Stimulated activated CD4-positive, alpha-beta T cell treated with anti-CD3 and anti-CD28 coated beads, Interleukin-1b, Interleukin-23, amount 100 ng/mL, for 1 hour (primary cell): ENCODE measurements at places on chromosomes 11 and 22.

- DNase-seq: no peak
Measured at GRCh38 chr22:24089951-24090350, 78.8 kb downstream of the CABIN1 start.

DNA sequence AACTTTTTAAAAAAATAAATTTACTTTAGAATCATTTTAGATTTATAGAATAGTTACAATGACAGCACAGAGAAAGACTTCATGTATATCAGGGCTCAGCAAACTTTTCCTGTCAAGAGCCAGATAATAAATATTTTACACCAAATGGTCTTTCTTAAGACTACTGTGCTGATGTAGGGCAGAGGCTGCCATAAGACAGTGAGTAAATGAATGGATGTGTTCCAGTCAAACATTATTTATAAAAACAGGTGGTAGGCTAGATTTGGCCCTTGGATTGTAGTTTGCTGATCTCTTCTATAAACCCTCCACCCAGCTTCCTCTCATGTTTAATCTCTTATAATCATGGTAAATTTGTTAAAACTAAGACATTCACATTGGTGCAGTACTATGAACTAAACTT, 33.0 kb downstream of the CECR2 start:
- DNase-seq: no peak

- no peak for DNase-seq
Measured at GRCh38 chr11:57248780-57249383, 11.8 kb upstream of the APLNR start.

DNA sequence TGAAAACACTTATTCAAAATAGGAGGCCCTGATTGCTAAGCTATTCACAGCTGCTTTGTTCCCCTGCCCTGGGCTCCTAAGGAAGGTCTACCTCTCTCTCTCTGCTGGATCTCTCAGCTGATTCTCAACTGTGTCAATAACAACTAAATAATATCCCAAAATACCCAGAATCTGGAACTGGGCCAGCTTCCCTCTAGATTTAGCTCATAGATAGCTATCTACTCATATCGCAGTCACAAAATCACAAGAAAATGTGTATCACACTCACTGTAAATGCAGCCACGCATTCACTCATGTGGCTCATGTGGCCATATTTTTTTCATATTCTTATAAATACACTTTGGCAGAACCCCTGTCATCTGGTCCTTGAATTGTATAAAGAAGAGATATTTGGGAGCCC, 555.1 kb downstream of the OPCML start:
- no peak for DNase-seq

DNA sequence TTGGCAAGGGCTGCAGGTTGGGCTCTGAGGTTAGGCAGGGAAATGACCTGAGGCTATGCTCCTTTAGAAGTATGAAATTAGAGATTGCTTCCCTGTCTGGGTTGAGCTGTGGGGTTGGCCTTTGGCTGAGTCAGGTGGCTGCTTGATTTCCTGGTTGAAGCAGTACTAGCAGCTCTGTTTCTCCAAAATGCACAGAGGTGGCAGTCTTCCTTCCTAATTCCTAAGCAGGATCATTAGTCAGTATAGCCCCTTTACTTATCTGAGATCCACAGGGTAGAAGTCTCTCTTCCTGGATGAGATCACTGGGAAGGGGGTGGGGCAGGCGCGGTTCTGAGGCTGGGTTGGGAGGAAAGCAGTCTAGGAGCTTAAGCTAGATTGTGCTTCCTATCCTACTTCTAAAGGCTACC, 1917.5 kb downstream of the LRRC4C start:
- no peak for DNase-seq

- no peak for DNase-seq
Measured at GRCh38 chr11:34480314-34480713, 33.3 kb downstream of the ELF5 start.

- DNase-seq: no peak
Measured at GRCh38 chr11:57798905-57799559, 37.4 kb downstream of the CTNND1 start.

GRCh38 chr22:45602004-45602733, 69.5 kb upstream of the ATXN10 start:
- DNase-seq: no peak

GRCh38 chr11:60378354-60378753, at the start of gene MS4A7:
Gene MS4A7, plus strand, starts transcription at chr11:60378532. Its CDS starts 4,610 bp downstream, at chr11:60383142.
- no peak for DNase-seq

DNA sequence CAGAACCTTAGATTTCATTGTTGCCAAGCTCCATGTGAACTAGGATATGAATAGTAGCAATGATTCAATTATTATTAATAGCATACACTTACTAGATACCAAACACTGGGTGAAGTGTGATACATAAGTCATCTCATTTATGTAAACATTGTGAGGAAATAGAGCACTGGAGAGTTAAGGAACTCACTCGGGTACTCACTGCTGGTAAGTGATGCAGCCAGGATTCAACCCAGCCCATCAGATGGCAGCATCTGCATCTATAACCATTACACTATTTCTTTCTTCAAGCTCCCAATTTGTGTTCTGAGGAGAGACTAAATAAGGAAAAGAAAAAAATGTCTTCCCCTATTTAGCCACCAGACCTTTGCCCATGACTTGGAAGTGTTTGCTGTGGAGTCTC, 10.2 kb upstream of the ALG8 start:
- no peak for DNase-seq

- DNase-seq: no peak
Measured at GRCh38 chr11:27218421-27219038, 144.5 kb downstream of the CCDC34 start.

DNA sequence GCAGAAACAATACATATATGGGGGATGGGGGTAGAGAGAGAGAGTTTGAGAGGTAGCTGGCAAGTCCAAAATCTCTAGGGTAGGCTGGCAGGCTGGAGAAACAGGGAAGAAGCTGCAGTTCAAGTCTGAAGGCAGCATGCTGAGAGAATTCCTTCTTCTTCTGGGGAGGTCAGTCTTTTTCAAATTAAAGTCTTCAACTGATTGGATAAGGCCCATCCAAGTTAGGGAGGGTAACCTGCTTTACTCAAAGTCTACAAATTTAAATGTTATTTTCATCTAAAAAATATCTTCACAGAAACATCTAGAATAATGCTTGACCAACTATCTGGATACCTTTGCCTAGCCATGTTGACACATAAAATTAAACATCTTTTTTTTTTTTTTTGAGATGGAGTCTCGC, 2.9 kb upstream of the TREH start:
- no peak for DNase-seq

- no peak for DNase-seq
Measured at GRCh38 chr11:93784935-93785360, 866 bp downstream of the MED17 start.

GRCh38 chr11:96263238-96263763, 79.7 kb downstream of the MAML2 start:
- DNase-seq: no peak

GRCh38 chr11:45725776-45726492, 60.5 kb upstream of the CHST1 start:
- no peak for DNase-seq

- no peak for DNase-seq
Measured at GRCh38 chr11:123536690-123537437, 106.8 kb downstream of the GRAMD1B start.

DNA sequence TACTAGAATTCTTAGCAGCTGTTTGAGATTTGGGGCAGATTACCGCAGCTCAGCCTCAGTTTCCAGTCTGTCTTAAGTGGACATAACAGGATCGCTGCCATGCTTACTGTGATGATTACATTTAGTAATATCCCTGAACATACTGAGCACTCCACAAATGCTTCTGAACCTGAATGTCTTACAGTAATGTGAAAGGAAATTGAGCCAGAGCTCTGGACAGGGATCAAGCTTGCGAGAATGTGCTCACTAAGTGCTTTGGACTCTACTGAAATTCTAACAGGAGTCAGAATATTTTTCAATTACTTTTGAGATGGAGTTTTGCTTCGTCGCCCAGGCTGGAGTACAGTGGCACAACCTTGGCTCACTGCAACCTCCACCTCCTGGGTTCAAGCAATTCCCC, 118.6 kb upstream of the RASSF10 start:
- DNase-seq: no peak

DNA sequence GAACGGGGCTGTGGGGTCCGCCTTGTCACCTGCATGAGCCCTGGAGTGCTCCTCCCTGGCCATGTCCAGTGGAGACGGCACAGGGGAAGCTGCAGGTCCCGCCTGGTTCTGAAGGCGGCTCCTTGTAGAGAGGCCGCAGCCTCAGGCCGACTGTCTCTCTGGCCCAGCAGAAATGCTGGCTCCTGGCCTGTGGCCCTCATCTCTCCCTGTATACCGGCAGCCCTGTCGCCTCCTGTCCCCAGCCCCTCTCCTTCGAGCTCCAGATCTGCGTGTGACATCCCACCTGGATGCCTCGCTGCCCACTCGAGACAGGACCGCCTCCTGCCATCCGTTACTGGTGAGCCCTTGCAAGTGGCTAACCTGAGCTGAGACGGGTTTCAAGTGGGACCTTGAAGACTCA, 73.6 kb downstream of the PHF21B start:
- no peak for DNase-seq

DNA sequence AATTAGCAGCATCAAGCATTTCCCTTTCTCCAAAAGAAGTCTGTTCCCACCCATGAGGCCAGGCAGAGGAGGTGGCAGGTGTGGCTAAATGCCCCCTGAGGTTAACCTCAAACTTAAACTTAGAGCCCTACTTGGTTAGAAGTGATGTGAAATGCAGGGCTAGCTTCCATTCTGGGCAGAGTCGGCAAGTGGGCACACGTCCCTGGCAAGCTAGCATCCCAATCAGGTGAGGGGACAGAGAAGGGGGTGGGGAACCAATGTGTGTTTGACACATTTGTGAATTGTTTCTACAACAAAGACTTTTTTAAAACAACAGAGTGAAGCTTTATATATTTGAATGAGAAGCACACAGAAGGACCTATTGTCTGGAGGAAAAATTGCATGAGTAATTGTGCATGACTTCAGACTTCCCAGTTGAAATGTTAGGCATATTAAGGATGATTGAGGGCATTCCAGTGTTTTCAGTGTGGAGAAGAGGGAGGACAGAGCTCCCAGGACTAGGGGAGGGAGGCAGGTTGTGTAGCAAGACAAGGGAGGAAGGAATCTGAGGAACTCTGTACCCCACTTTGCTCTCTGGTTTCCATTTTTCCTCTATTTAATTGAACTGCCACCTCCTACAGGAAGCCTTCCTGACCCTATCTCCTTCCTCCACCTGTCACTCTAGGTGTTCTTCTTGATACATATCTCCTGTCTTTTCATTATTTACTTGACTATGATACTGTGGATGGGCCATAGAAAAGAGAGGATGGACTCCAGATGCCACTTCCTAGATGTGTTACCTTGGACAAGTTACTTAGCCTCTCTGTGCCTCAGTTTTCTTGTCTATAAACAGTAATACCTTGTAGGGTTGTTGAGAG, 83.3 kb upstream of the PICALM start:
- DNase-seq: no peak

DNA sequence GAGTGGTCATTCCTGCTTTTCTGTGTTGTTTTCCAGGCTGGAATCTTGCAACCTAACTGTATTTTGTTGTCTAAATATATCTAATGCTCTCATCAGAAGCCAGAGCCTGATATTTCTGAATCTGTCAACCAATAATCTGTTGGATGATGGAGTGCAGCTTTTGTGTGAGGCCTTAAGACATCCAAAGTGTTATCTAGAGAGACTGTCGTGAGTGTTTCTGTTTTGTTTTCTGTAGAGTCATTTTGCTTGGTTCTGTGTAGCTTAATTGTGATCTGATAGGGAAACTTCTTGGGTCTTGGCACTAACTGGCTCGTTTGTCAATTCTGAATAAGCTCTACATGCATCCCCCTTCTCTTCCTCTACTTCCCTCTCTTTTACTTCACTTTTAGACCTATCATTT, 31.2 kb upstream of the RBMXL2 start:
- DNase-seq: no peak

- no peak for DNase-seq
Measured at GRCh38 chr22:28072066-28072465, 153.0 kb upstream of the PITPNB start.

DNA sequence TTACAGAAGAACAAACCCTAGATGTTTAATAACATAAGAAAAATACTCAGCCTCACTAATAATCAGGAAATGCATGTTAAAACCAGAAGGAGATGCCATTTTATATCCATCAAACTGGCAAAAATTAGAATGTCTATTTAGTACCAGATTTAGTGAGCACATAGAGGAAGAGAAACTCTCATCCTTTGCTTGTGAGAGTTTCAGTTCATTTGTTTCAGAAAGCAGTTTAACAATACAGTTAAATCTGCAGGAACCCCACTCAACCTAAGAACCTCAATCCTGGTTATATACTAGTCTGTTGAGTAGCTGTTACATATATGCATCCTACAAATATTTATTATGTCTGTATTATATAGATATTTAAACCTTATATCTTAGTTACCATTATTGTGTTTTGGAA, 172.6 kb downstream of the WNT11 start:
- no peak for DNase-seq

GRCh38 chr22:42320443-42321416, 50.3 kb upstream of the TCF20 start:
- DNase-seq: no peak

- no peak for DNase-seq
Measured at GRCh38 chr11:9357041-9357440, 27.4 kb upstream of the IPO7 start.

- DNase-seq: no peak
Measured at GRCh38 chr11:112182867-112183266, 7.6 kb downstream of the BCO2 start.

DNA sequence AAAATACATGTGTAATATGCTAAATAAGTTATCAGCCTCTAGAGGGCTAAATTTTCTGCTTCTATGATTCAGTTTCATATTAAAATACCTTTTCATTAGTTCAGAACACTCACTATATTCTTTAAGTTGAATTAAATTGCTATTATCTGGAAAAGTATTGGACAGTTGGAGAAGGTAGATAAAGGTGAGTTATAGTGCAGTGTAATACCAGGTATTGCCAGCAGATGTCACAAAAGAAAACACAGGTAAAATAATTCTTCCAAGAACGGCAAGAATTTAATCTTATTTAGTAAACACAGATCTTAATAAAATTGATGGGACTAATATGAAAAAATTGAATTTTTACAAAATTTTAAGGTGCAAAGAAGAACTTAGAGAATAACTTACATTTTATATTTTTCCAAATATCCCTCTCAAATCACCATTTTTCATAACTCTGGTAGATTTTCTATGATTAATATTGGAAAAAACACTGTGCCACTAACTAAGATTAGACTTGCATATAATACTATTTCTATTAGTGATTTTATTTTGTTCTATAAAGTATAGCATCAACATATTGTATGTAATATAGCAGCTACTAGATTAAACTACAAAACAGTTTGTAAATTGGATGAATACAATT, 1.7 kb upstream of the LRRC4C start:
- no peak for DNase-seq
